ENCODE measurements at places on chromosomes 3 and 15.

DNA sequence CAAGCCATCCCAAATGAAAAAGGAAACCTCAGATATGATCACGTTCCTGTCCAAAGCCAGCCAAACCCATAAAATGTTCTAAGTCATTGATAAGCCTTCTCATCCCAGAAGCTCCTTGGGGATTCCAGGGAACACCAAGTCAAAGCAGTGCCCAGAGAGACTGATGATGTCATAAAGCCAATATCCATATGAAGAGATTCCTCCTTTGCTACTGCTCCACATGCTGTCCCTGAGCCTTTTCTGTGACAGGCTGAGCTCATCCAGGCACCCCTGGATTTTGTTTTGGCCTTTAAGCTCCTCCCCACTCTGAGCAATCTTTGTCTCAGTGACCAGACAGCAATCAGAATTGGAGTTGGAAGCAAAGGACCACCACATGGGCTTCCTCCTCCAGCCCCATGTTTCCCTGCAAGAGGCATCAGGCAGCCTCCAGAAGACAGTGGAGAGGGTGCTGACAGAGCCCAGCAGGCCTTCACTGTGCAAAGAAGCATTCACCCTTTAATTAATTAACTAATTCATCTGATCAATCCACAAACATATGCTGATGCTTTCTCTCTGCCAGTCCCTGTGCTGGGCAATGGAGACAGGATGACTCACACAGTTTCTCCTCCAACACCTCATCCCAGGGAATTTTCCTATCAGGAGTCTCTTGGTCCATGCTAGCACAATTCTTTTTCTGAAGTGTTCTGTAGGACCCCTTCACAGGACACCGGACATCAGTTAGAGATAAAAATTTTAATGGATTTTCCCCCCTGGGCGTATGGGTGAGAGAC, 25.0 kb downstream of the MEX3B start:
- no peak for DNase-seq

DNA sequence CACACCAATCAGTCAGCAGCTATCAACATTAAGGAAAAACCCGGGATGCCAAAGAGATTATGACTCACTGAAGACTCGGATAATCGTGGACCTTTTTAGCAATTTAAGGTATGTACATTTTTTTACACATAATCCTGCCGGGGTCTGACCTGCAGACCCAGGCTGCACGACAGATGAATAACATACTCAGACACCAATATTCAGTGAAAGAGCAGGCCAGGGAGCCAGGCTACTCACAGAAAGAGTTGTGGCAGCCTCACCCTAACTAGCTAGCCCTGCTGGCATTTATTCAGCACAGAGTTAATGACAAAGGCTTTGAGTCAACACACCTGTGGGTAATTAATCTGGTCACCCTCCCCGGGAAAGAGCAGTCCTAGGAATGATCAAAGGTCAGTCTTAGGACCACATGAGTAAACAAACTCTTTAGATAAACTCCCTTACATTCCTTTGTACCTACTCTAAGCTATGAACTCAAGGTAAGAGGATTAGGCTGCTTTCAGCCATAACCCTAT, 727.5 kb downstream of the TBL1XR1 start:
- peak; percentile 54 for DNase-seq

- no peak for DNase-seq
These were observed 60.5 kb downstream of the LMCD1 start for GRCh38 chr3:8562081-8562595.

- DNase-seq: peak; percentile 39
These were observed 11.4 kb downstream of the C15orf40 start for GRCh38 chr15:82999905-83000671.

DNA sequence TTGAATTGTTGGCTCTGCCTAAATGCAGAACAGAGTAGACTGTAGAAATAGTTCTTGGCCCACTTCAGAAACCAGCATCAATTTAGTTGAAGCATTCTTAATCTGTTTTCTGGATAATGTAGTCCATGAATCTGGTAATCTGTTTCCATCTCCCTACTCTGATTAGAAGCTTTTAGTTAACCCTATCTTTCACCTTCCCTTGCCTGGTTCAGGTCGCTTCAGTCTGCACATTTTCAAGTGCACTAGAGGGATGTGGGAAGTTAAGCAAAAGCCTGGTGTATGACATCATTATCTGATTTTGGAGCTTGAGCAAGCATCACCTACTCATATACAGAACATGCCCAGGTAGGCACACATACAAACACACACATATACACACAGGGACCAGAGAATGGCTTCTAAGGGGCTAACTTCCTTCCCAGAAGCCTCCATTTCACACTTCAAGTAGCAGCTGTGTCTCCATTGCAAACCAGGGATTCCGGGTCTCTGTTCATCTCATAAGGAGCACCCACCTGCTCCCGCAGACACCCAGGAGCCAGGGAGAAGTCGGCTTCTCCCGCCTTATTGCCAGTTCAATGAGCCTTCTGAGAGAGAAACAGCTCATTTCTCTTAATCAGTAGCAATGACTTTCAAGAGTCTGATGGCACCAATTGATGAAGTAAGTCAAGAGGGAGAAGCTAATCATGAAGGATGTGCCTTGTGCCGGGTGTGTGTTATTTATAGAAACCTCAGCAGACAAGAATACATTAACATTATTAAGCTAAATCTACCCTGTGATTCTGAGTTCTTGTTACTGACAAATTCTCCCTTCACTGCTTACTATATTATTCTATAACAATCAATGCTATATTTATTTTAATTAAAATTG, 347.9 kb upstream of the STAC start:
- DNase-seq: no peak

DNA sequence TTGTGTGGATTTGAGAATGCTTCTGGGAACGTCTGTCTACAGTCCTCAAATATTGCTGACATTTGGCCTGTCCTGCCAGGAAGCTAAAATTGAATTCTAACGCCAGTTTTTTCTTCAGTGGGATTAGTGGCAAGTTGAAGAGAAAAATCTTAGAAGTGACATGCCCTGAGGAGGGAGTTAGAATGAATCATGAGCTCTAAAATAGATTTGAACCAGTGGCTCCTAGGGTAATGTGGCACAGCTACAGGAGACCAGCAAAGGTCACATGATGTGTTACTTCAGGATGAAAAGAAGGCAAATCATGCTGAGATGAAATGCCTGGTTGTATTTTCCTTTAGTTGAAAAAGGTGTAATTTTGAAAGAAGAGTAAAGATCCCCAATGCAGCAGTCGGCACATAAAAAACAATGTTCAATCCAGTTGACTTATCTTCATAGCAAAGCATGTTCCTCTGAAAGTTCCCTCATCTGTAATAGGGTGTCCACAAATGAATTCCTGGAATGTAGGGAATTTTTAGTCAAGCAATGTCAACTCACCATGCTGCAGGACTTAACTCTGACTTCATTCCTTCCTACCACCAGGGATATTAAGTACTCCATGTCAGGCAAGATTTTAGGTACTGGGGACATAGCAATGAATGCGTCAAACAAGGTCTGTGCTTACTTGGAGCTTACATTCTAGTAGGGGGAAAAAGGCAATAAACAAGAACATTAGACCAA, 171.6 kb downstream of the CADPS start:
- no peak for DNase-seq

- DNase-seq: no peak
These were observed 234.6 kb downstream of the NAALADL2 start for GRCh38 chr3:175093748-175094147.

DNA sequence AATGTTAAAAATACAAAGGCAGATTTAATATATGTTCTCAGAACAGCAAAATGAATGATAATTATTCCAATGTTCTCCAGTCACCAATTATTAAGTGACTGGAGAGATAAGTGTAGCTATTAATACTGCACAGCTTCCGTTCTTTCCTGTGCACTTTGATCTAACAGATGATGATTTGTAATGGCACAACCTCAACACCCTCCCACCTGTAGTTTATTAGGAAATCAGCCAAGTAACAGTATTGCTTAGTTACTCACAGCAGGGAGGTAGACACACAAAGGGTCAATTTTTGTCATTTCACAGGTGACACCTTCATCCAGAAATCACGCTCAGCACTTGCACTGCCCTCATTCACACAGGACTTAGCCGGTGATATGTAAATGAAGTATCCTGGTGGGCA, 688.1 kb downstream of the EPHA3 start:
- no peak for DNase-seq

DNA sequence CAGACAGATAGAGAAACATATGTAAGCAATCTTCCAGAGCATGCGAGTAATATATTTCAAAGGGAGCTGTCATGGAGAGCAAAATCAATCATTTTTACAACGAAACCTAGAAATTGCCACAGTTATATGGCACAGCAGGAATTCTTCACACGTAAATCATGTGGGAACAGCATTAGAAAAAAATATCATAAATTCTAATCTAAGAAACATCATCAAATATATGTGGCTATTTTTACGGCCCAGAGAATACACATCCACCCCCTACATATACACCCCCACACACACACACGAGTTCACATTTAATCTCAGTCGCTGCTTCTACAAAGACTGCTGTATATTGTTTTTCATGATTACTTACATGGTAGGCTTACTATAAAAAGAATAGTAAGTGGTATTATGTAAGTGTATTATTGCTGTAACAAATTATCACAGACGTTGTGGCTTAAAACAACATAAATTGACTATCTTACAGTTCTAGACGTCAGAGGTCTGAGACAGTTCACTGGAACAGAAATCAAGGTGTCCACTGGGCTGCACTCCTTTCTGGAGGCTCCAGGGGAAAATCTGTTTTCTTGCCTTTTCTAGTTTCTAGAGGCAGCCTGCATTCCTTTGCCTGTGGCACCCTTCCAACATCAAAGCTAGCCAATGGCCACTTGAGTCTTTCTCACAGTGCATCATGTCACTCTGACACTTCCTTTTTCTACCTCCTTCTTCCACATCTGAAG, 363.3 kb downstream of the ULK4 start:
- DNase-seq: no peak
